ENCODE measurements at places on chromosomes 1 and 21.

DNA sequence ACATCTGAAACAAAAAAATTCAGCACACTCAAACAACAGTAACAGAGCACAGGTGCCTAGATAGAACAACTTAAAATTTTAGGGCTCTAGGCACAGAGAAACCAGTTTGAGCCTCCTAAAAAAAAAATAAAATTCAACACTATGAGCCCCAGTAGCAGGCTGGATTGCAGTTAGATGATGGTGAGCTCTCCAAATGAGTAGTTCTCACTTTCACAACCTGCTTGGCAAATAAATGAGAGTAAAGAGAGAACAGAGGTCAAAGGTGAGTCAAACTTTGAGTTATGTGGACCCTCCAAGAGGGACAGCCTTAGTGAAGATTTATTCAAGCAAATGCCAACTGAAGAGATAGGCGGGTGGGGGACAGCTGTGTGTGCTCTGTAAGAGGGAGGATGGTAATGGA lies 3.6 kb downstream of the BEND5 start:
- DNase-seq: no peak

DNA sequence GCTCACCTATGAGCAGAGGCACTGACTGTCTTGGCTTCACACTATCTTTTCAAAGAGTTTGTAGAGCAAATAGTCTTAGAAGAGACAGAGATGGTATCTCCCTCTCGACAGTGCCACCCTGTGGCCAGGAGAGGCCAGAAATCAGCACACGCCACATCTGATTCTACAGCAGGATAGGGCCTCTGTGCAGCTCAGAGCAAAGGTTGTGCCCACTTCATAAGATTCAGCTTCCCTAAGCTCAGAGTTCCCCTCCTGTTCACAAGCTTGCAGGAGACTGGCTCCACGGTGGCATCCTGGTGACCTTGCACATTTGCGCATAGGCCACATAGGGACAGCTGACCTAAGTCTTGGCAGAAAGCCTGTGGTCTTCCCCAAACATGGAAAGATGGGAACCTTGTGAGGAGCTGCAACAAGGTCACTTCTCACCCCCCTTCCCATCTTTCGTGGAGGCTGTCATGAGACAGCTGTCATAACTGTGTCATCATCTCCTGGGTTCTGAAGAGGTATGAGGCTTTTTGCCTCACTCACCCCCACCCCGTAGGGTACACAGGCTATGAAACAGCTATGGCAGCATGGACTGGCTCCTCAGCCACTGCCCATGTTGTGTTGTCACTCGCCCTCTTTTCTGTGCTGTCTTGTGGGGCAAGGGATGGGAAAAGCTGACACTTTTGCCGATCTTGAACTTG lies 3.0 kb downstream of the ITLN2 start:
- DNase-seq: no peak

- DNase-seq: no peak
These were observed 24.6 kb upstream of the RAP1GAP start for GRCh38 chr1:21693732-21694131.

- peak; percentile 40 for DNase-seq
These were observed 7.5 kb downstream of the KIF1B start for GRCh38 chr1:10217748-10218441.

GRCh38 chr1:22949822-22950331 lies 22.8 kb downstream of the LACTBL1 start:
- DNase-seq: no peak

GRCh38 chr1:51768971-51769588 lies 109.4 kb downstream of the NRDC start:
- no peak for DNase-seq

DNA sequence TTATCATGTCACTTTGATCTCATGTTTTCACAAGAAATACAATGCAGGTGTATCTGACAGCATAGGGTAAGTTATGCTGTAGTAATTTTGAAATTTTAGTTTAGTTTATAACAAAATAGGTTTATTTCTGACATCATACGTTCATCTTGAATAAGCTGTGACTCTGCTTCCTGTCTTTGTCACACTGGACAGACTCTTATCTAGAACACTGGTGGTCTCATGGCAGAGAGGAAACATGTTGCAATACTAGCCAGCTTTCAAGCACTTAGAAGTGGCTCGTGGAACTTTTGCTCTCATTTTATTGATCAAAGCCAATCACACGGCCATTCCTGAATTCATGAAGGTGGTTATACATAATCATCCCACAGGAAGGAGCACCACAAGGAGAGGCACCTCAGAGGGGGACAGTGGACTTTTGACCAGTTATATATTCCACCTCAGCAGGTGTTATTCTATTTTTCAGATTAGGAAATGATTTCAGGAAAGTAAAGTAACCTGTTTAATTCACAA lies 46.5 kb downstream of the CYP2J2 start:
- no peak for DNase-seq

GRCh38 chr1:75265792-75266191 lies 131.6 kb downstream of the LHX8 start:
- DNase-seq: no peak

DNA sequence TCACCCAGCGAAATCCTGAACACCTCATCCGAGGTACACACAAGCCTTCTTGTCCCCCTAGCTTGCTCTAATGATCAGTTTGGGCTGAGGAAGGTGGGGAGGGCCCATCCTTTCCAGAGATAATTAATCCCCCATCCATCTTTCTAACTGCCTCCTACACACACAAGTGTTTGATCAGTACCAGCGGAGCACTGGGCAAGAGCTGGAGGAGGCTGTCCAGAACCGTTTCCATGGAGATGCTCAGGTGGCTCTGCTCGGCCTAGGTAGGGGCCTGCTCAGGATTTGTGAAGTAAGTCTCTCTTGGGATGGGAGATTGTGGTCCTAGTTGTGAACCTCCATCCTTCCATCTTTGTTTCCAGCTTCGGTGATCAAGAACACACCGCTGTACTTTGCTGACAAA lies 5.8 kb downstream of the ANXA9 start:
- no peak for DNase-seq

DNA sequence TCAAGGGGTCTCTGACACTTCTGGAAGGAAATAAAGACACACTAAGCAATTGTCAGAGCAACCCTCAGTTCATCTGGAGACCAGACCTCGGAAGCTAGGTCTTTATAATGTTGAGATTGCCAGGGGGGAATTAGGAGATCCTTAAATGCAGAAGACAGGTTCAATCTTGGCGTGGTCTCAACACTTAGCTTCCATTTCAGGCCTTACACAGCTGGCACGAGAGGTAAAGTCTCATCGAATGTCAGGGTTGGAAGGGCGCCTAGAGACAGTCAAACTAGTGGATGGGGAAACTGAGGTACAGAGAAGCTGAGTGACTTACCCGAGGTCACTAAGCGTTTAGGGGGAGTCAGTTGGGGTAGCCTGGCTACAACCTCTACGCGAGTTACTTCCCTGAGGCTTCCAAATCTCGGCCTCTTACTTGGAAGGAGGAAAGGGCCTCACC lies 562 bp upstream of the EPB41 start:
- DNase-seq: no peak

DNA sequence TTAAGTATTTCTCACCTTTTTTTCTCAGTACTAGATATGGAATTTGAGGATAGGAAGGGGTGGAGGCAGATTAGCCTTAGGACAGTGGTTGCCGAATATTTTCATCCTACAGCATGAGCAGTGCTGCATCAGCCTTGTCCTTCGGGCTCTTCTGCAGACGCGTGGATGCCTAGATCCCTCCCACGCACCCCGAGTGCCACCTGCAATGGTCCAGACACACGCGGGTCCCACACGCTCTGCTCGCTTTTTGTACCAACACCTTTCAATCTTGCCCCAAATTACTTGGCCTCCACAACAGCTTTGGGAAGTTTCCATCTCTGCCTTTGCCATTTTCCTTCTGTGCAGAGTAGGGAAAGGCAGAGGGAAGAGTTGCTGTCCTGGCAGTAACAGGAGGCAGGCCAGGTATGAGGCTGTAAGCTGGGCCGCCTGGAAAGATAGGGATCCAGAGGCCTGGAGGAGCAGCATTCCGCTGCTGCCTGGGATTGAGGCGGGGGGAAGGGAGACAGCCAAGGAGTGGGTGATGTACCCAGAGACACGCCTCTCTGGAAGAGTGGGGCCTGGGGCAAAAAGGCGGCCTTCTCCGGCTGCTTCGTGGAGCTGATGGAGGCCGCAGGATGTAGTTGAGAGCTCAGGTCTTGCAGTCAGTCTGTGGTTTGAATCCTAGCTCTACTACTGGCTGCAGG lies 467.7 kb downstream of the KIF26B start:
- DNase-seq: no peak
